ENCODE measurements at places on chromosomes 4 and X. TPM values are rescaled to one million over a fixed set of nuclear protein-coding genes. Genes with fewer than 3 reads are reported as not detected.

SPANXD gene
- total RNA-seq, result not detected

TMEM156 gene
- total RNA-seq, result 0.18 TPM

SH3D19 gene
- 35.9 TPM for total RNA-seq

OSTC gene
- total RNA-seq, result 257 TPM

GAGE1 gene
- total RNA-seq, result under 0.01 TPM

CSAG1 gene
- not detected for total RNA-seq

SASH3 gene
- total RNA-seq, result not detected

HTN1 gene
- not detected for total RNA-seq

FAM9C gene
- under 0.01 TPM for total RNA-seq

CENPVL1 gene
- total RNA-seq, result not detected

HS6ST2 gene
- 0.14 TPM for total RNA-seq

SYN1 gene
- total RNA-seq, result 0.18 TPM

GASK1B gene
- total RNA-seq, result 168 TPM

RLIM gene
- 52.8 TPM for total RNA-seq

CXorf51B gene
- not detected for total RNA-seq

UNC5C gene
- 0.28 TPM for total RNA-seq

TRIM61 gene
- 2.1 TPM for total RNA-seq

GDPD2 gene
- total RNA-seq, result not detected

PRSS12 gene
- 34.1 TPM for total RNA-seq
